Right cardiac atrium (tissue), 5 donors: ENCODE measurements at places on chromosomes 16 and 17.

DNA sequence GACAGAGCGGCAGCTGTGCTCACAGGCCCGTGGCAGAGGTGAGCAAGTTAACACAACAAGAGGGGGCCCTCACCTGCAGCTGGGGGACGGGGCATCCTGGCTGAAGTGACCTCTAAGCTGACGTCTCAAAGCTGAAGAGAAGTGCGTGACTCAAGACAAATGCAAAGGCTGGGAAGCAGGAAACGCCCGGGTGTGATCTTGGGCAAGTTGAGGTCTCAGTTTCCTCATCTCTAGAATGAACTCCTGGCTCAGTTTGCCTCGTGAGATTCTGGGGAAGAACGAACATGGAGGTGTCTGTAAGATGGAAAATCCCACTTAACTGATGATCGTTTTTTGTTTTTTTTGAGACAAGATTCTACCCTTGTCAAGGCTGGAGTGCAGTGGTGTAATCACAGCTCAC is 40.1 kb upstream of the C1QL1 start:
- no peak for DNase-seq

DNA sequence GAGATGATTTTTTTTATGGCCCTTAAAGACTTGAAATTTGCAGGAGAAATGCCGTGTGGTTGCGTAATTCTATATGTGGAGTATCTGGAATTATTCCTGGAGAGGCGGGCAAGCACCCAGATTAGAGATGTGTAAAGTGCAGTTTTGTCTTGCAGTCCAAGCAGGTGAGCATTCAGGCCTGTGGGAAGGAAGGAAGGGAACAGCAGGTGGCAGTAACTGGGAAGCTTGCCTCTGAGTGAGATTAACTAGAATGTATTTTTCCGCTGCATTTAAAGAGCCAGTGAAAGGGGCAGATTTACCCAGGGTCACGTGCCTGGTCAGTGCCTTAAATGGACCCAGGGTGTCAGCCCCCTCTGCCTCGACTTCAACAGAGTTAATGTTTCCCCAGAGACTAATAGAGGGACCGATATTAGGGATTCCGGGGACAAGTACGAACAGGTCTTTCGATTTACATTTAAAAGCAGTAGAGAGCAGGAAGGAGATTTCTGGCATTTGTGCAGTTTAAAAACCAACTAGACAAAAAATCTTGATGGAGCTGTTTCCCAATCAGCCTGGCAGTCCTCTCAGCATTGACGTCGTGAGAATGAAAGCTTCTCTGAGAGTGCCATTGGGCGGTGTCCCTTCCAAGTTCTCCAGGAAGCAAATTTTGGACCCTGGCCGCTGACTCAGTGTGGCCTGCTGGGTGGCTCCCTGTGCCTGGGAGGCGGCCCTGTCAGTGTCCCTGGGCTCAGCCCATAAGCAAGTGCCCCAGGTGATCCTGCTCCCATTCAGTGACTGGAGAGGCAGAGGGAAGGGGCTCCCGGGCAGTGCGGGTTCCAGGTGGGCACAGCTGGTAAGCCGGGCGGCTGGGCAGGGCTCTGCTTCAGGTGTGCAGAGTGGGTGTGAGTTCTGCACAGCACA is 38.2 kb downstream of the KSR1 start:
- DNase-seq, result peak; percentile 90

- DNase-seq, result no peak
Observed at GRCh38 chr16:59593194-59593661, 859.1 kb upstream of the GOT2 start.

DNA sequence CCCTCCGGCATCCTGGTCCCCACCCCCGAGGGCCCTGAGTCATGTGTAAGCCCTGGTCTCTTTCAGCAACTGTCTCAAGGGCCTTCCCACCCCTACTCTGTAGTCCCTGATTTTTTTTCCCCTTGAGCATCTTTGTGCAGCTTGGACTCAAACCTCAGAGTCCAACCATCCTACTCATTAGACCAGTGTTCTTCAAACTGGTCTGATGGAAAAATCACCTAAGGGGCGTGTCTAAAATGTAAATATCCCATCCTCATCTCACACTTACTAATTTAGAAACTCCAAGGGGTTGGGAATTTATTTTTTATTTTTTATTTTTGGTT is 624 bp downstream of the G6PC3 start:
- DNase-seq, result no peak

DNA sequence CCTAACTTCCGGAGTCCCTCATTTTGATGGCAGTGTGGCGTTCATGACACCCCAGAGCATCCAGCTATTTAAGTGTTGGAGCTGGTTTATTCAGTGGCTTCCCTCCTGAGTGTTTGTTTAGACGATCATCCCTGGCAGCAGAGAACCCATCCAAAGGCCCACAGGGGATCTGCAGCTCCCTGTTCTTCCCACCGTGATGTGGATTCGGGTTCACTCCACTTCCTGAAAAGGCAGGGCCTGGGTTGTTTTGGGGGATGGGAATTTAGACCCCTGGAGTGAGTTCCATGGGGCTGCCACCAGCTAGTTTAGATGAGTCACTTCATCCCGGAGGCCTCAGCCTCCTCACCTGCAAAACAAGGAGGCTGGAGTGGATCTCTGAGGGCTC is 2.3 kb downstream of the KSR1 start:
- no peak for DNase-seq

GRCh38 chr17:57861790-57862693 is 12.2 kb upstream of the MRPS23 start:
- peak; percentile 92 for DNase-seq

DNA sequence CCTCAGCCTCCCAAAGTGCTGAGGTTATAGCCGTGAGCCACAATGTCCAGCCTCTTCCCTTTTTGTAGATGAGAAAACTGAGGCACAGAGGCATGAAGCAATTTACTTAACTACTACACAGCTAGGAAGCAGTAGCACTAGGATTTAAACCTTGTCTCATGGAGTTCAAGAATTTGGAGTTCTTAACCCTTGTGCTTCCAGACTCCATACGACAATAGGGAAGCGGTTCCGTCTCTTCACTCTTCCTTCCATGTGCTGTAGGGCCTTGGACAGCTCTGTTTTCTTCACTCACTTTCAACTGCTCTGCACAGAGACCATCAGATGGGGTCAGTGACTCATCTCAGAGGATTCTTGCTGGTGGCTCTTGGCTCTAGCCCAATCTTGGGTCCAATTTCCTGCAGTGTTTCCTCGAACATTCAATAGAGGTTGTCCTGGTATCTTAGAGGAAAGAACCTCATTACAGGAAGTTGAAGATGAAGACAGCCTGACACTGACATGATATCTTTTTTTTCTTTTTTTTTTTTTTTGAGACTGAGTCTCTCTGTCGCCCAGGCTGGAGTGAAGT is 19.3 kb downstream of the ITGAL start:
- no peak for DNase-seq

DNA sequence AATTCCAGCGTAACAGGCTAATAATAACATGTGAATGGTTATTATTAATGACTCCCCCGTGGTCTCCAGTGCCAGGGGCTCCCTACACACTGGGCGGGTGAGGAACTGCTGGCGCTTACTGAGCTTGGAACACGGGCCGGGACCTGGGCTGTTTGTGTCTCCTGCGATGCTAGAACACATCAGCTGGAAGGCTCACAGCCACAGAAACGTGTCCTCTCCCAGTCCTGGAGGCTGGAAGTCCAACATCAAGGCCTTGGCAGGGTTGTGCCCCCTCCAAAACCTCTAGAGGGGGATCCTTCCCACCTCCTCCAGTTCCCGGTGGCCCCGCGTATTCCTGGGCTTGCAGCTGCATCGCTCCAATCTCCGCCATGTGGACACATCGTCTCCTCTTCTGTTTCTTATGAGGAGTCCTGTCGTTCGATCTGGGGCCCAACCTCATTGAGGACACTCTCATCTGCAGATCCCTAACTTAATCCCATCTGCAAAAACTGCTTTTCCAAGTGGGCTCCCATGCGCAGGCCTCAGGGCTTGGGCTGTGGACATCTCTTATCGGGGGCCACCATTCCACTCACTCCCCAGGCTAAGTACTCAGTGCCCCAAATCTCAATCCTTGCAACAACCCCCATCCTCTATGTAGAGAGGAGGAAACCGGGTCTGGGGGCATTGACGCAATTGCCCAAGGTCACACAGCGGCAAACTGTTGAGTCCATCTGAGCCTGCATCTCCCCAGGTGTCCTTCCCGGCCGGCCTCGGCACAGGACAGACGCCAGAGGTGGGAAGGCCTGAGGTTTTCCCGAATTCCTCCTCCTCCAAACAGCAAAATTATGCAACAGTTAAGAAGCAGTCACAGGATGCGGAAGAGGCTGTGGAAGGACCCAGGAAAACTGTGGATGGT is 193.9 kb downstream of the IRF8 start:
- peak; percentile 43 for DNase-seq

DNA sequence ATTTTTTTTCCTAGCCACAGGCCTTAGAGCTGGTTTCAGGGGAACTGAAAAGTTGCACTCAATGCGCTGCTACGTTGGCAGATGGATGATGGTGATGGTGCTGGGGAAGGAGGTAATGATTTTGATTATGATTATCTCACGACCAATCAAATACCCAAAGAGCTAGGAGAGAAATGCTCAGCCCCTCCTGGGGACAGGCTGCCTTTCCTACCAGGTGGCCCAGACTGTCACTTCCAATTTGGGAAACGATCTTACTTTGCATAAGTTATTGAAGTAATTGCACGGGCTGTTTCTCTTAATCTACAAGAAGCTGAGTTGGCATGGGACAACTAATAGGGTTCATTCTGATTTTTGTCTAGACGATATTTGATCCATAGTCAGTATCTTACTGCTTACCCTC is 379.7 kb upstream of the EEF2KMT start:
- no peak for DNase-seq

DNA sequence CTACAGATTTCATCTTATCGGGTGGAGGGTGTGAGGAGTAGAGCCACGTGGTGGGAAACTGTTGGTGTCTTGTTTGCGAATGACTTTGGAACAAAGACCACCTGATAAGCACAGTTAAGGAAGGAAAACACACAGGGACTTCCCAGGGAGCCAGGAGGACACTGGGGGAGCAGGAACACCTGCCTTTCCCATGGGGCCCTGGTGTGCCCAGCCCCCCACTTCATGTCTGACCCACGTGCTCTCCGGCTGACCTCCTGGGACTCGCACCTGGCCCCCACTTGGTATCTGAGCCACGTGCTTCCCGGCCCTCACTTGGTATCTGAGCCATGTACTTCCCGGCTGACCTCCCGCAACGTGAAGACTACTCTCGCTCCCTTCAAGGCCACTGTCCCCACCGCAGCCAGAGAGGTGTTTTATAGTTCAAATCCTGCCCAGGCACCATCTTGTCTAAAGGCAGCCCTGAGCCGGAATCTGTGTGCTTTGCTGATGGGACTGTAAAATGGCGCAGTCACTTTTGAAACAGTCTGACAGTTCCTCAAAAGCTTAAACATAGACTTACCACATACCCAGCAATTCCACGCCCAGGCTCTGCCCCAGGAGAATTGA is 5.4 kb upstream of the CSNK1D start:
- DNase-seq, result no peak

DNA sequence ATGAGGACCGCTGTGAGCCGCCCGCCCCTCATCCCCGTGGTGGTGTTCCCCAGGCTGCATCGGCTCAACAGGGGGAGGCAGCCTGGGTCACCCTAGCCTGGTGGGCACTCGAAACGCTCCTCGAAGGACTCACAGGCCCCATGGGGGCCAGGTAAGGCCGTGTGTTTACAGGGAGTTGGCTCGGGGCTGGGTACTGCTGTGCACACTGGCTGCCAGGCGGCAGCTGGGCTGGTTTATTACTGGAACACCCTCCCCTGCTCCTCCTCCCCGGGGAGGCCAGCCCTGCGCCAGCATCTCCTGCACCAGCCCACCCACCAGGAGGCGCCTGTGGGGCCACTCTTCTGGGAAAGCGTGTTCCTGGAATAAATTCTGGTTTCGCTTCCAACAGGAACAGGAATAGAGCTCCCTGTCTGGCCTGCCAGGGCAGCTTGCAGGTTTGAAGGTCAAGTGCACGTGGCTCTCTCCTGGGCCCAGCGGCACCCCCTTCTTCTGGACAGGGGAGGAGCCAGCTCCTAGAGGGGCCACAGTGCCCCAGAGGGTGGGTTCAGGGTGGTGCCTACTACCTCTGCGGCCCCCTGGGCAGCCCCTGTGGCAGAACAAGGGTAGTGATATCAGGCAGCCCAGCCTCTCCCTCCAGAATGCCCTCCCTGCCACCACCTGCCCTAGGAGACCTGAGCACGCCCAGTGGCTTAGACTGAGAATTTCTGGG is 11.3 kb downstream of the MCRIP1 start:
- peak; percentile 93 for DNase-seq

- no peak for DNase-seq
Observed at GRCh38 chr17:69763503-69763902, 311.5 kb upstream of the KCNJ16 start.
